ENCODE measurements at places on chromosomes 3 and 15. TPM values are rescaled to one million over a fixed set of nuclear protein-coding genes. Genes with fewer than 3 reads are reported as not detected.

The NOX5 gene
- 0.04 TPM for total RNA-seq

The ENTPD3 gene
- 6.2 TPM for total RNA-seq

DNA sequence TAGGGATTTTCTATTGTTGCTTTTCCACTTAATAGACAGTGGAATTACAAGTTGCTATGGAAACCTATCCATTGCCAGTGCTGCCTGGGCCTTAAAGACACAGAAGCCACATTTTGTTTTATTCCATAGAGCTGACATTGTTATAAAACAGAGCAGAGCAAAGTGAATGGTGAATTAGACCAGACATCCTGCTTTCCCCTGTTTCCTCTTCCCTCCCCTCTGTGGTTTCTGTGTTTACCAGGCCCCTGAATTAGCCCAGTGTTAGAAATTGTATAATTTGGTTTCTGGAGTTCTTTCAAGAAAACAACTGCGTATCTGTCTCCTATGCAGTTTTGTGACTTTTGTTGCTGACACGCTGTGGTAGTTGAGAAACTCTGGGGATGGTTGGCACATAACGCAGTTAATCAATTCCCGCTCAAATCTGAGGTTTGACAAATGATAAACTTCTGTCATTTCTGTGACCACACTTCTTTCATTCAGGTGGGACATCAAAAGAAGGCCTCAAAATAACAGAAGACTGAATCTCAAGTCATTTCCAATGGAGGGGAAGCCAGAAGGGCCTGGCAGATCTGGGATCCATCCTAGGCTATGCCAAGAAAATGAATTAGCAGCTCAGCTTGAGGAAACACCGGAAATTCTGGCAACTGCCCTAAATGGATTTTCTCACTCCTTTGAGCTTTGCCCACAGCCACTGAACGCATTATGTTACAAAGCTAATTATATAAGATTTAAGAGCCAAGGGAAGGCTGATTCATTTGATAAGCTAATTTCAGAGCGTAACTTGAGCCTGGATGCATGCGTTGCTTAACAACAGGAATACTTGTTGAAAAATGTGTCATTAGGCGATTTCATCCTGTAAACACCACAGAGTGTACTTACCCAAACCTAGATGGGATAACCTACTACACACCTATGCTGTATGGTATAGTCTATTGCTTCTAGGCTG lies 46.9 kb downstream of the NR1D2 start:
- no peak for DNase-seq

The SERINC4 gene
- not detected for total RNA-seq

GRCh38 chr3:123349566-123350435 lies 99.1 kb downstream of the ADCY5 start:
- no peak for DNase-seq

The CDHR4 gene
- total RNA-seq, result not detected

The SLC28A2 gene
- total RNA-seq, result not detected

The TGM5 gene
- total RNA-seq, result 111 TPM

DNA sequence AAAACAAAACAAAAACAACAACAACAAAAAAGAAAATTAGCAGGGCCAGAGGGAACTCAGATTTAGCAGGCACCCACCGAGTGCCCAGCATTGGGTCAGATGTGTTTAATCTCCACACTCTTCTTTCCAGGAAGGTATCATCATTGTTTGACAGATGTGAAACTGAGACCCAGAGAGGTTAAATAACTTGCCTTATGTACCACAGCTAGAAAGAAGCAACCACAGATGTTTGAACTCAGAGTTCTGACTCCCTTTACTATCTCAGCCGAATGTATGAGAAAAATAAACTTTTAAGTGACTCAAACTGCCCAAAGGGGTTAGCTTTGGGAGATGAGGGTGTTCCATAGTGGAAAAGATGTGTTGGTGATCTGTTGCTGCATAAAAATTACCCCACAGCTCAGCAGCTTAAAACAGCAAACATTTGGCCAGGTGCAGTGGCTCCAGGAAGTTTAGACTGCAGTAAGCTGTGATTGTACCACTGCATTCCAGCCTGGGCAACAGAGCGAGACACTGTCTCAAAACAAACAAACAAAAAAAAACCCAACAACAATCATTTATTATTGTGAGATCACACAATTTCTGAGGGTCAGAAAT lies 4.5 kb upstream of the RPP25 start:
- no peak for DNase-seq

- no peak for DNase-seq
Measured at GRCh38 chr15:51931638-51932037, 39.9 kb downstream of the LEO1 start.

DNA sequence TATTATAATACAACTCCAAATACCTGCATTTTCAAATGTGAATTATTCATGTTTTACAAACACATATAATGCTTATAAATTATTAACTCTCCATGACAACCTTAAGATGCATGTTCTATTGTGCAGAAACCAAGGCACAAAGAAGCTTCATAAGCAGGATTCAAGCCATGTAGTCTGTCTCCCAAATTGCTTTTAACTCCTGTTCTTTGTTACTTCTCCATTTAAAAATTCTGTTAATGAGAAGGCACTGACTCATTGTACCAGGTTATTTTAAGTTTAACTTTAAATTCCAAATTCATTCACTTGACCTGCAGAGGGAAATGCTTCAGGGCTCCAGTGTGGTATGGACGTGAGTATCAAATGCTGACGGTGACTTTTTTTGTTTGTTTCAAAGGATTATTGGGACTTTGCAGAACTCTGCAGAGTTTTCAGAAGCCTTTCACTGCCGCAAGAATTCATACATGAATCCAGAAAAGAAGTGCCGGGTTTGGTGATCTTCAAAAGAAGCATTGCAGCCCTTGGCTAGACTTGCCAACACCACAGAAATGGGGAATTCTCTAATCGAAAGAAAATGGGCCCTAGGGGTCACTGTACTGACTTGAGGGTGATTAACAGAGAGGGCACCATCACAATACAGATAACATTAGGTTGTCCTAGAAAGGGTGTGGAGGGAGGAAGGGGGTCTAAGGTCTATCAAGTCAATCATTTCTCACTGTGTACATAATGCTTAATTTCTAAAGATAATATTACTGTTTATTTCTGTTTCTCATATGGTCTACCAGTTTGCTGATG lies 100.0 kb downstream of the MME start:
- no peak for DNase-seq

The MNS1 gene
- total RNA-seq, result not detected

- peak; percentile 94 for DNase-seq
Measured at GRCh38 chr3:4826237-4827100, 152.8 kb upstream of the BHLHE40 start.

The PLAAT1 gene
- total RNA-seq, result not detected

DNA sequence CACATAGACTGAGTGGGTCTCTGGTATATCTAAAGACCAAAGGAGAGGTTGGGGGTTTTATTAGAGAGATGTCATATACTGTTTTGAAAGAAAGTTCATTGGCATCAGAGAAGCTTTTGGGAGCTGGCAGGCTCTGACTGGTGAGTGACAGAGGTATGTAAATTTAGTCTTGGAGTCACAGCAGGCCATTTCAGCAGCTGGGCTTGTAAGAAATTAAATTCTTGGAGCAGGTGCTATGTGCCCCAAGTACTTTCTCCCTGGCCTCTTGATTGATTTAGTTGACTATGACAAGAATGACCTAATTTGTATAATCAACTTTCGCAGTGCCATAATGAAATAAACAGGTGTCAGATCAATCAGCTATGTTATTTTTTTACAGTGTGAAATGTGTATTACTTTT lies 47.8 kb upstream of the CDAN1 start:
- no peak for DNase-seq

DNA sequence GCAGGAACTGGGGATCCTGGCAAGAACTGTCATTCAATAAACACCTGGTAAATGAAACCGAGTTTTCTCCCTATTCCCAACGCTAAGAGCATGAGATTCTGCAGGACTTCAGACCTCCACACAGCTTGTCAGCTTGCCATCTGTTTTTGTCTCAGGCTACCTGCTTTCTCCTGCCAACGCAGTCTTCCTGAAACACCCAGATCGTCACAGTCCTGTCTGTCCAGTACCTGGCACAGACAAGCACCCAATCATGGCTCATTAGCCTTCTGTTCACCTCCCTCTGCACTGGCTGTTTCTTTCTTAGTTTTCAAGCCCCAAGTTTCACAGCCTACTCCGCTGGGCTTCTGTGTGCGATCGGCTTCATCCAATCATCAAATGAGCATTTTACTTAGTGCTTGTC lies 5.0 kb downstream of the SLC12A8 start:
- DNase-seq, result no peak

The UROC1 gene
- total RNA-seq, result not detected
